ELR (cell line): ENCODE measurements at places on chromosomes 5 and 9.

DNA sequence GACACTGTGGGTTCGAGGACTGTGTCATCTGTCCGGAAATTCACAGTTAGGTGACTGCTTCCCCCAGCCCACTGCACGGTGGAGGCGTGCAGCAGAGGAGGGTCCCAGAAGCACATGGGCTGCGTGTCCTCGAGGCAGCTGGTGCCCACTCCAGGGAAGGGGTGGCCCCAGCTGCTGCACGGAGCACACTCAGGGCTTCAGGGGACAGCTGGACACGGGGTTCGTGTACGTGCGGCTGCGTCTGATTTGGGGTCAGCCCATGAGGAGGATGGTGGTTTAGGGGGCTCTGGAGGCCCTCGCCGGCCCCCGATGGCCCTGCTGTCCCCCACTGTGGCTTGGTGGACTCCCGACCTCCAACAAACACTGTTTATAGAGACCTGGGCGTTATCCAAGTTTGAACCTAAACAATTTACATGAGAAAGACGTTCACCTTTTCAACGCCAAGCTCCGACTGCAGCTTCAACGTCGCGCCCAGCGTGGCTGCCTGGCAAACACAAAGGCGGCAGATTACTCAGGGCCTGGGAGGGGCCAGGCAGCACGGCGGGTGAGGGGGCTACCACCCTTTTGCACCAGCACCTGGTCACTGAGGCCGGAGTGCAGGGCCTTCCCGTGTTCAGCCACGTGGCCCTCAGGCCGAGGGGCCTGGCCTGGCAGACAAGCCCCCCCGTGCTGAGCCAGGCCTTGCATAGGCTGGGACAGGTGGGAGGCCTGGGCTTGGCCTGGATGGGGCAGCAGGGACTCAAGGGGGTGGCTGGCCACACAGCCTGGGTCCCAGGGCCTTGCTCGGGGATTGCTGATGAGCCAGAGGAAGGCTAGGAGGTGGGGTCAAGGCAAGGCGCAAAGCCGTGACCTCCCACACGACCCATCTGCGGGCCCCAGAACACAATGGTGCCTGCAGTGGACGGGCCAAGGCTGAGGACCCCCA is 55.2 kb downstream of the EXD3 start:
- no peak for DNase-seq

- no peak for DNase-seq
Measured at GRCh38 chr9:23824830-23825591, 1.0 kb downstream of the ELAVL2 start.

- DNase-seq, result no peak
Measured at GRCh38 chr9:116390303-116391228, 237.0 kb downstream of the PAPPA start.

DNA sequence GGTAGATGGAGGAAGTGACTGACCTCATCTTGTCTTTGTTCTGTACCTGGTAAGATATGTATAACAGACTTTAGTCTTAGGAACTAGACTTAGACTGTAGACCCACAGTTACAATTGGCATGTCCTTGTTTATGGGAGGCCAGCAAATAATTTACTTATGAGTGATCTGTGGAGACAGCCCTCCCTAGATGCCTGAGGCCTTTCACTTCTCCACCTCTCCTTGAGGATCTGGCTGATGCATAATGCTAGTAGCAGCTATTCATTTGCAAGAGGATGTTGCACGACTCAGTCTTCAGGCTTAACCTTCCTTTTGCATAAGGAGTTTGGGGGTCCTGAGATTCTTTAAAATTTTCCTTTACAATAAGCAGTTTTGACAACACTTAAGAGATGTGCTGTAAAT is 100.7 kb downstream of the YTHDC2 start:
- DNase-seq, result peak; percentile 45

- no peak for DNase-seq
Measured at GRCh38 chr9:12934545-12935272, 159.9 kb downstream of the LURAP1L start.
